Activated CD4-positive, alpha-beta T cell treated with anti-CD3 and anti-CD28 coated beads, Interleukin-2, Interleukin-4, amounts not matched to agents 100 ng/mL and 50 ng/mL, durations not matched to agents 16 hours and 8 hours (primary cell): ENCODE measurements at places on chromosomes 1 and 21.

- DNase-seq = no peak
Measured at GRCh38 chr1:186858923-186859322, 30.2 kb downstream of the PLA2G4A start.

GRCh38 chr1:93358293-93358692, 12.6 kb downstream of the DR1 start:
- DNase-seq = no peak

GRCh38 chr21:32338209-32338921, 39.7 kb downstream of the MRAP start:
- DNase-seq = no peak

DNA sequence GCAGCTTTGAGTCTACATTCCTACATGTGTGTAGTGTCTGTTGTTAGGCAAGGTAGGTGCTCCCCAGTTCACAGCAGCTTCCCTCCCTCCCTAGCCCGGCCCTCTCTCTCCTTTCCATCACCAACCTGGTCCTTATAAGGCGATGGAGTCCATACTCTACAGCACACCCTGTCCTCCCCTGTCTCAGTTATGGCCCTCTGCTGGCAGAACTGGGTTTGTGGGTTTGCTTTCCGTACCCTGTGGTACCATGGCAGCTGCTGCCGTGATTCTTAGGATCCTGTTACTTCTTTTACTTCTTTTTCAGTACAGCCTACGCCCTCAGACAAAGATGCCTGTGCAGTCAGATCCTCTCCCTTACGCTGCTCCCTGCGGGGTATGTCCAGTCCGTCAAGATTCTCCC, 31.7 kb downstream of the AK5 start:
- DNase-seq = no peak

DNA sequence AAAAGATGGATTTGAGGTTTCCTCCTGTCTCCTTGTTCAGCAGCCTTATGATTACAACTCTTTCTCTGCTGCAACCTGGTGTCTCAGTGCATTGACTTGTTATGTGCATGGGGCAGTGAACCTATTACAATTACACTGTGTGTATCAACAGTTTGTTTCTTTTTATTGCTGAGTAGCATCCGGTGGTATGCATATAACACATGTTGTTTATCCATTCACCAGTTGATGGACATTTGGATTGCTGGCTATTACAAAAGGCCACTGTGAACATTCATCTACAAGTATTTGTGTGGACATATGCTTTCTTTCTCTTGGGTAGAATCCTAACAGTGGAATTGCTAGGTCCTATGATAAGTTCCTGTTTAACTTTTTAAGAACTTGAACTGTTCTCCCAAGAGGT, 65.9 kb downstream of the FMO4 start:
- DNase-seq = no peak

DNA sequence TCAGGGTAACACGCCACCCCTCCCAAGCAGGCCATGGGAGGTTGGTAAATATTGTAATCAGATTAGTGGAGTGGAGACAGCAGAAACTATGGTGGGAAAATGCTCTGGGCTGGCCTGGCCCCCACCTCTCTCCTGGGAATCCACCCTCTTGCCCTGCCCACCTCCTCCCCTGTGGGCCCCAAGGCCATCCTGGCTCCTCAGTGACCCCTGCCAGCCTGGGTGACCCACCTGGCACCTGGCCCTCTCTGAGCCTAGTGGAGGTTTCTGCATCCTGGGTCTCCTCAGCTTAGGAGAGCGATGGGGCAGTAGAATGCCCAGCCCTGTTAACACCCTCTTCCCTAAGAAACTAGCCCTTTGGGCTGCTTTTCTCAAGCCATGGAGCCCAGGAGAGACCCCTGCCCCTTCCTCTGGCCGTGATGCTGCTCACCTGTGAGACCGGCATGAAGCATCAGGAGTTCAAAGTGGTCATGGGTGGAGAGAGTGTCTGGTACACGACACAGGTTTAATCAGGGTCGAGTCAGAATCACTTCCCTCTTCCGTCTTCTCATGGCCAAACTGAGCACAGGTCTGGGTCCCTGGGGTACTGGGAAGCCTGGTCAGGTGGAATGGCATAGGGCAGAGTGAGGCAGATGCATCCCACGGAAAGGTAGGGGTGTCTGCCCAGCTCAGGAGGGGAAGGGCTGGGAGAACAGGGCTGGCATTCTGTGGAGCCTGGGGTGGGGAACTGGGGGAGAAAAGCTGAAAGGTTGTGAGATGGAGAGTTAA, 10.7 kb upstream of the DMBX1 start:
- no peak for DNase-seq

GRCh38 chr1:41891199-41891896, 27.4 kb downstream of the HIVEP3 start:
- DNase-seq = peak; percentile 79

DNA sequence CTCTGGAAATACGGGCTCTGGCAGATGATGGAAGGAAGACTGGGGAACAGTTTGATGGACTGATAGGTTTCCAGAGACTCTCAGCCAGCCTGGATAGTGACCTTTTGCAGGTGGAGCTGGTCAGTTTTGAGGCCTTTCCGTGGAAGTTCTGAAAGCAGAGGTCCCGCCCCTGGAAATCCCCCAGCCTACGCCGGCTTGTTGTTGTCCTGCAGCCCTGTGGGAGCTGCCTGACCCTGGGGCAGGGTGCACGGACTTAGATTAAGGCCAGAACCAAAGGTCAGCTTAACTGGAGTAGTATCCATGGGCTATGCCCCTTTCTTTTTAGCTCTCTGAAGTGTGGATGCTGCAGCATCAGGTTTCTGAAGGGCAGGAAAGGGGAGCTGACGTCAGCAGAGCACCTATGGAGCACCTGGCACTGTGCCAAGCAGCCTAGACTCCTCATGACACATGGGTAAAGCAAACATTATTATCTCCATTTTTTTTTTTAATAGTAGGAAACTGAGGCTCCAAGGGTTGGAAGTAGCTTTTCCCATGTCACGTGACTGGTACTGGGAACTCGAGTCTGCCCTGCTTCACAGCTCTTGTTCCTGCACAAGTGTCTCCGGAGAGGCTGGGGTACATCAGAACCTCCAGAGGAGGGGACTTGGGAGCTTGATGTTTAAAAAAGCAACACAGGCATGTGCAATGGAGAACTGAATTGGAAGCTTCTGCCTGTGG, 38.5 kb downstream of the IER5 start:
- DNase-seq = no peak

DNA sequence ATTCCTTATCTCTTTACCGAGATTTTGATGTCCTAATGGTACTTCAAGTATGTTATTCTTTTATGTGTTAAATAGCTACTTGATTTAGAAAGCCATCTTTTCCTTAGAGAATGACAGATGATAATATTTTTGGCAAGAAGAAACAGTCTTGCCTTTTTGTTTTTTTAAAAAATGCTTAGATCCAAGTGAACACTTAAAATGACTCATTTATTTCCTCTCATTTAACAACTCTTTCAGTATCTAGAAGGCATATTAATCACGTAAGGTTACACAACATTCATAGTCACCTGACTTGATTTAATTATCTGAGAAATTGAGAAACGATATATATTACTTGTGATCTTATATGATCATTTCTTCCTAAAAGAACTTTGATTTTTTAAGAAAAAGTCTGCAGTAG, 52.4 kb downstream of the SUCO start:
- no peak for DNase-seq

- peak; percentile 39 for DNase-seq
Measured at GRCh38 chr1:19643602-19644394, at the start of gene NBL1. Gene NBL1 (plus strand): TSS chr1:19644311. CDS start chr1:19655031, 10,720 bp downstream.

GRCh38 chr1:167548059-167548932, 5.3 kb downstream of the CREG1 start:
- no peak for DNase-seq

GRCh38 chr1:24175033-24175755, 11.9 kb downstream of the IFNLR1 start:
- DNase-seq = no peak

GRCh38 chr1:15195420-15196052, 42.0 kb downstream of the TMEM51 start:
- DNase-seq = no peak

- DNase-seq = no peak
Measured at GRCh38 chr1:214844319-214844718, 238.2 kb upstream of the KCNK2 start.

DNA sequence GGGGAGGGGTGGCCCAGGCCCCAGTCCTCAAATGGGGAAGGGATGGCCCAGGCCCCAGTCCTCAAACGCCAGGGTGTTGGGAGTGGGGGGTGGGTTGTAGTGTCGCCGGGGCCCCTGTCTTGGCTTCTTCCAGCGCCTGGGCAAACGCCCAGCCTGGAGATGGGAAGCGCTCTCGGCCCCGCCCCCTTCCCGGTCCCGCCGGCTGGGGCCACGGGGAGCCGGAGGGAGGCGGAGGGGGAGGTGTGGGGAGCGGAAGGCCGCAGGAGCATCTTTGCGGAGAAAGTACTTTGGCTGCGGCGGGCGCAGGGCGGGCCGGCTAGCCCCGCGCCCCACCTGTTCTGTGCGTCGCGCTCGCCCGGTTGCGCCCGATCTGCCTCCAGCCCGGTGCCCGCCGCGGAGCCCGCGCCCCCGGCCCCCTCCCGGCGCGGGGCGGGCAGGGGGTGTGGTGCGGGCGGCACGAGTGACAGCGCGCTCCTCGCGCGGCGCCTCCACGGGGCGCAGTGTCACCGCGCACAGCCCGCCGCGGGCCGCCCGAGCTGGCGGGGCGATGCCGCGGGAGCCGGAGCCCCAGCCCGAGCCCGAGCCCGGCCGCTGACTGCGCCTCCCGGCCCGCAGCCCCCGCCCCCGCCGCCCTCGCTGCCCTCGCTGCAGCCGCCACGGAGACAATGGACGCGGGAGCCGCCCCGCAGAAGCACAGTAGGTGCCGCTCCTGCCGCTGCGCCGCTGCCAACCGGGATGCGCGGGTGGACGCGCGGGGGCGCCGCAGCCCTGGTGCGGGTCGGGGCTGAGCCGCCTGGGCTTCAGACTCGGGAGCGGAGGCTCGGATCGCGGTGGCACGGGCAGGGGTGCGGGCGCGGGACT, 31.1 kb upstream of the PEX10 start:
- DNase-seq = peak; percentile 12

GRCh38 chr1:93689521-93690223, 8.0 kb upstream of the BCAR3 start:
- DNase-seq = no peak

- no peak for DNase-seq
Measured at GRCh38 chr1:162067466-162067865, 2.0 kb upstream of the NOS1AP start.

DNA sequence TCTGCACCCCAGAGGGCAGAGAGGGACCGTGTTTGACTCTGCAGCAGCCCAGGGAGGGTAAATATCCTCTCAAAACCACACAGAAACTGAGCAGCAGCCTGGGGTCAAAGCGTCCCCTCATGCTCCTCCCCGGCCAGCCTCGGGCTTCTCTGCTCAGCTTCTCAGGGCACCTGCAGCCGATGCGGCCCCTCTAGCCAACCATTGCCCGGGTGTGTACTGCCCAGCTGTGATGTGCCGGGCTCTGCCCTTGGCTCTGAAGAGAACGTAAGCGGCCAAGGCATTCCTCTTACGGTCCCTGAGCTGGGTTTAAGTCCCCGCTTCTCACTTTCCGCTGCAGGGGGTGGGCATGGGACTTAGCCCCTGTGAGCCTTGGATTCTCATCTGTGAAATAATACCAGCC, 5.5 kb downstream of the FAM131C start:
- no peak for DNase-seq

- no peak for DNase-seq
Measured at GRCh38 chr1:107132195-107132594, 8.6 kb upstream of the NTNG1 start.

GRCh38 chr1:183645531-183645930, 7.6 kb downstream of the APOBEC4 start:
- DNase-seq = no peak

DNA sequence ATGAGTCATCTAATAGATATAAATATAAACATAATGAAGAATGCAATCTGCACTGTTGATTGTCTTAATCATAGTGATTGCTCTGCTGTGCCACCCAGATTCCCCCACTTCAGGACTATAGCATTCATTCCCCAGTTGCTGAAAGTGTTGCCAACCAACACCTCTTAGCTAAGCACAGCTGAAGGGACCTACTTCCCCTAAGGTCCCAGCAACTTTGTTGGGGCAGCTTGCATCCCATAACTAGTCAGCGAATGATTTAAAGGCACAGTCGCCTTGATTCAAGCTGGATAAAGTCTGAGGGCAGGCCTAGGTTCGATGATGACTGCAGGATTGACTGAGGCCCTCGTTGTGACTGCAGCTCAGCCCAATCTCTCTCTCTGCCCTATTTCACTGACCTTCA, 14.3 kb upstream of the RGS1 start:
- DNase-seq = no peak

- DNase-seq = no peak
Measured at GRCh38 chr1:40766017-40766416, 17.6 kb upstream of the KCNQ4 start.

DNA sequence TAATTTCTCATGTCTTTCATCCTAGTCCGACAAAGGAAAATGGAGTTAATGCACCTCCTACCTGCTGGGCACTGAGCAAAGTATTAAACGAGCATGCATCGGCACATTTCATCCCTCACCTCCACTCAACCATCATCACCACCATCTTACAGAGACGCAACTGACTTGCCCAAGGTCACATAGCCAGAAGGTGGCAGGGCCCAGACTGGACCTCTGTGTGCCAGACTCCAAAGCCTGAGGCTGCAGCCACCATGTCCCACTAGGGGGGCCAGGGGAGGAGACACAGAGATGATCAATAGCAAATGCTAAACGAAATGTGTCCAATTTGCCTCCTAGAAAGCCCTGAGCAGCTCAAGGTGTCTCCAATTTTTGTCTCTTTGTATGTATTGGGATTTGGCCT, 163.7 kb upstream of the EDN2 start:
- no peak for DNase-seq

GRCh38 chr21:25582888-25583287, 24.4 kb downstream of the MRPL39 start:
- no peak for DNase-seq

GRCh38 chr1:162151900-162152829, 82.7 kb downstream of the NOS1AP start:
- DNase-seq = peak; percentile 25

- no peak for DNase-seq
Measured at GRCh38 chr1:171597203-171597602, 24.8 kb upstream of the MYOCOS start.

DNA sequence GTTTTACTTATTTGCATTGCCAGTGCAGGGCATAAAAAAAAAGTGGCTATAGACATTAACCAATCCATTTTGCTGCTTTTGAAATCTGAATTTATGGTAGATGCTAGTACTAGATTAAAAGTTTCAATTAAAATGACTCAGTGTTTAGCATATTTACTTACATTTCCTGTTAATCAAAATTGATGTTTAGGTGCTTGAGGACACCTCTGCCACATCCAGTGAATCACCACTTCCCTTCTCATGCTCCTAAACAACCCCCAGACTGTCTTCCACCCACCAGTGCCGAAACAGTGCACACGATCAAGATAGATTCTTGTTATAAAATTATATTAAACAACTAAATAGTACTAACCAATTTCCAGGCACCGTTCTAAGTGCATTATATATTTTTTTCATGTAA, 32.7 kb downstream of the HSD17B7 start:
- DNase-seq = peak; percentile 24

GRCh38 chr21:41418393-41418792, 7.6 kb upstream of the MX1 start:
- no peak for DNase-seq

GRCh38 chr1:39370602-39371001, 120.8 kb upstream of the BMP8A start:
- no peak for DNase-seq

GRCh38 chr21:45405819-45406762, 1.1 kb downstream of the COL18A1 start:
- DNase-seq = no peak
